ENCODE measurements at places on chromosomes 3 and 15. TPM values are rescaled to one million over a fixed set of nuclear protein-coding genes. Genes with fewer than 3 reads are reported as not detected.

CHDH gene
- total RNA-seq: 0.22 TPM

GLDN gene
- not detected for total RNA-seq

RARRES1 gene
- not detected for total RNA-seq

SLC24A5 gene
- not detected for total RNA-seq

GCNT3 gene
- not detected for total RNA-seq

PYGO1 gene
- not detected for total RNA-seq

SERP1 gene
- total RNA-seq: 115 TPM

ISLR gene
- total RNA-seq: not detected

All from activated CD8-positive, alpha-beta T cell treated with anti-CD3 and anti-CD28 coated beads for 36 hours (primary cell).